Fibroblast of mammary gland (primary cell): ENCODE measurements at places on chromosomes 7 and 10.

DNA sequence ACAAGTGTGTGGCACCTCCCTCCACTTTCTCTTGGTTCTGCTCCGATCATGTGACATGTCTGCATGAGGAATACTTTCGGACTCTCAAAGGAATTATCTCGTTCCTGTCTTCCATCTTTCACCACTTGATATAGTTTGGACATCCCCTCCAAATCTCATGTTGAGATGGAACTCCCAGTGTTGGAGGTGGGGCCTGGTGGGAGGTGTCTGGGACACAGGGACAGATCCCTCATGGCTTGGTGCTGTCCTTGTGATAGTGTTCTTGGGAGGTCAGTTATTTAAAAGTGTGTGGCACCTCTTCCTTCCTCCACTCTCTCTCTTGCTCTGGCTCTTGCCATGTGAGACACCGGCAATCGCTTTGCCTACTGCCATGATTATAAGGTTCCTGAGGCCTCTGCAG is 166.4 kb downstream of the GFRA1 start:
- no peak for DNase-seq

DNA sequence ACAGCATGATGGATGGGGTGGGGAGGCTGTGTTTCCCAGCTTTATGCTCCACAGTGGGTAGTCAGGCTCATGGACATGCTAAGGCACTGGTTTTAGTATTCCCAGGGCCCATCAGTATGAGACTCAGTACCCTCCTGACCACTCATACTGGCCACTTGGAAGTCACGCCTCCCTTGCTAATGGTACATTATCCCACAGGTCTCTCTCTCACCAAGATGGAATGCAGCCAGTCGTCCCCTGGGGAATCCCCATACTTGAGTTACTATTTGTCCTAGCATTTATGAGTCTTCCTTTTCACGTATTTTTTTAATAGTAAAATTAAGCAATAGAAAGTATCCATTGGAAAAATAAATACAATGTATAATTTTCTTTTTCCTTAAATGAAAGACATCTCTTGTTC is 80.6 kb upstream of the TBX20 start:
- DNase-seq: no peak

- DNase-seq: no peak
These were observed 33.9 kb downstream of the FAM107B start for GRCh38 chr10:14740684-14741247.

DNA sequence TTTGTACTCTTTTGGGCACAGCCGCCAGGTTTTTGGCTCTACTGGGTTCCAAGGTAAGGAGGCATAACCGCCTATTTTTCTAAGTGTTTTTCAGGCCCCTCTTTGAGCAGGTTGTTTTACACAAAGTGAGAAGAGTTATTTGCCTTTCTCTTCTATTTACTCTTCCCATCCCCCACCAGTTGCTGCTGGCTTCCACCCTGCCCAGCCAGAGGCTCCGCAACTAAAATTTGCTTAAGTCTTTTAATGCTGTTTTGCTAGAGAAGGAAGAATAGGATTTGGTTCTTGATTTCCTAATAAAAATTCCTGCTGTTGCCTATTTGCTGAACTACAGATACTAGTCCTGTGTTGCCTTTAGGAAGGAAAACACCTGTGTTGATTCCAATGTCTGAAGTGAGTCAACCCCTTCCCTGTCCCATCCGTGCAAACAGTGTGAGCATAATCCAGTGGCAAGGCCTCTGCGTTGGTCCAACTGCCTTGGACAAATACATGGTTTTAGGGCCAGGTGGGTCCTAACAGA is 1.9 kb downstream of the PLA2G12B start:
- DNase-seq: no peak

DNA sequence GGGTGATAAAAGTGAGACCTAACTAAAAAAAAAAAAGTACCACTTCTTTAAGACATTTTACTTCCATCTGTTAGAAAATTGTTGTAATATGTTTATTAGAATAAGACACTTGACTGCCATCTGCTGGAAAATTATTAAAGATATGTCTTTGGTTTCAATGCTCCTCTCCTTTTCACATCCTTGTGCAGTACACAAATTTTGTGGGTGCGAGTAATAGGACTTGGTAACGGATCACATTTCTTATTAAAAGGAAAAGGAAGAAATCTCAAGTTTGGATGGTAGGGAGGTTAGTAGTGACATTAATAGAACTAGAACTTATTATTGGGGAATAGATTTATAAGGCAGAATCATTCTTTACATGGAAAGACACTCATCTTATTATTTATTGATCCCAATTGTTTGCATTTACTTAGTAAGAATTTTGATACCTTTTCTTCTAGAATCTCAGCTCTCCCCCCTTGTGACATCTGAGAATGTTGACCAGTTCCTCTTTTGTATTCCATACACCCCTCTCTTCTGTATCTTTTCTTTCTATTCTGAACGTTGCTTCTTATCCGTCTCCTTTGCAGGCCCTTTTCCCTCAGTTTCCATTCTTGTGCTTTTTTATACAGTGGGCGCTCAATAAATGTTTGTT is 43.0 kb upstream of the RPA3 start:
- DNase-seq: peak; percentile 75

DNA sequence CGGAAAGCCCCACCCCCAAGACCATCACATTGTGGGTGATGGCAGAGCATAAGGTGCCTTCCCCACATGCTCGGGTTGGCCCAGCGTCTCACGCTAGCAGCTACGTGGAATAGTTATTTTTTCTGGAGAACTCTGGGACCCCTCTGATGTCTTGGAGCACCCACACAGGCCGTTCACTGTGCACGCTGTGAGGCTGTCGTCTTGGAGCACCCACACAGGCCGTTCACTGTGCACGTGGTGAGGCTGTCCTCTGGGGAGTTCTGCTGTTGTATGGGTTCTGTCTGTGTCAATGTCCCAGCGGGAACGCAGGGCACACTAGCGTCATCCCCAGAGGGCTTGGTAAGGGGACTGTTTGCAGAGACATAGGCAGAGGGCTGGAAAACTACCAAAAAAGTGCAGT is 38.8 kb upstream of the FAM20C start:
- no peak for DNase-seq

- DNase-seq: peak; percentile 5
These were observed 2.5 kb downstream of the ANTXRL start for GRCh38 chr10:46289209-46289810.

GRCh38 chr10:47322300-47323061 is at the start of gene GDF2:
Gene GDF2, plus strand, starts transcription at chr10:47322454. Its CDS starts 215 bp downstream, at chr10:47322669.
- no peak for DNase-seq

GRCh38 chr10:28924717-28925116 is 247.4 kb downstream of the BAMBI start:
- DNase-seq: no peak
